Stimulated activated CD8-positive, alpha-beta memory T cell treated with anti-CD3 and anti-CD28 coated beads, Interleukin-4, amount 100 ng/mL, for 4 hours (primary cell): ENCODE measurements at places on chromosomes 4 and X.

GRCh38 chr4:68348577-68348976 is 1.3 kb downstream of the YTHDC1 start:
- no peak for DNase-seq

DNA sequence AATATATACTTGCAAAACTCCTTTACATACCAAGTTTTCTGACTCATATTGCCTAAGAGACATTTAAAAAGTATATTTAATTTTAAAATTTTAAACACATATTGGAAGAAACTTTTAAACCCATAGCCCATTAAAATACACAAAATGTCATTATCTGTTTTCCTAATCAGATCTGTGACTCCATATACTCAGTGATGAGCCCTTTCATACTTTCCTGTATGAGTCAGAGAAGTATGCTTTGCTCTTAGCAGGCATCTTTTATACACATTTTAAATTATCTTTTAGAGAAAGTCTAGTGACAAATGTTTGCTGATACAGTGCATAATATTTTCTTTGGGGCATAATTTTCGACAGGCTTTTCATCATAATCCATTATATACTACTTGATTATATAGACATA is 26.4 kb downstream of the SPIN3 start:
- no peak for DNase-seq

DNA sequence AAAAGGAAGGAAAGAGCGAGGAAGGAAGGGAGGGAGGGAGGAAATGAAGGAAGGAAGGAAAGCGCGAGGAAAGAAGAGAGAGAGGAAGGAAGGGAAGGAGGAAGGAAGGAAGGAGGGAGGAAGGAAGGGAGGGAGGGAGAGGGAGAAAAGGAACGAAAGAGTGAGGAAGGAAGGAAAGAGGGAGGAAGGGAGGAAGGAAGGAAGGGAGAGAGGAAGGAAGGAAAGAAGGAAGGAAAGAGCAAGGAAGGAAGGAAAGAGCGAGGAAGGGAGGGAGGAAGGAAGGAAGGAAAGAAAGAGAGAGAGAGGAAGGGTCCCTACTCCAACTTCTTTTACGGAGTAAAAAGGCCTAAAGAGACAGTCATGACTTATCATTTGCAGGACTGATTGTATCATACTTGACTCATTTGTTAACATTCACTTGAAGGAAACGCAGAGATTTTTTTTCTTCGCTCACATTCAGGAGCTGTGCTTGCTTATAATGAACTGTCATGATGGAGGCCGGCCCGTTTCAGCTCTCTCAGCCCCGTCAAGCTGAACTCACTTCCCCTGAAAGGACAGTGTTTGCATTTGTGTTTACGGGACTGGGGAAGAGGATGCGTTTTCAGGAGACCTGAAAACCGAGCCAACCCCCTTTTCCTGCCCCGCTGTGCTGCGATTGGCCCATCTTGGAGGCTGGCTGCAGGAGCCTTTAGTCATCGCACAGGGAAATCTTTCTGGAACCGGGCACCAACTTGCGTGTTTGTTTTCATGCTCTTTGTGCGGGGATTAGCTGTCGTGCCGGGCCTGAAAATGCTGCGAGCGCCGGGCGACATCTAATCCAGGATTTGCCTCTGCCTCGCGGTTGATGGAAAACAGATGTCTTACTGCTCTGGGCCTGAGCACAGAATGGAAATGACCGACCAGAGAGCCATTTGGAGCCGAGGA is 17.8 kb downstream of the TRIM2 start:
- DNase-seq: no peak

GRCh38 chr4:155667222-155667567 is 547 bp downstream of the GUCY1A1 start:
- DNase-seq: no peak

DNA sequence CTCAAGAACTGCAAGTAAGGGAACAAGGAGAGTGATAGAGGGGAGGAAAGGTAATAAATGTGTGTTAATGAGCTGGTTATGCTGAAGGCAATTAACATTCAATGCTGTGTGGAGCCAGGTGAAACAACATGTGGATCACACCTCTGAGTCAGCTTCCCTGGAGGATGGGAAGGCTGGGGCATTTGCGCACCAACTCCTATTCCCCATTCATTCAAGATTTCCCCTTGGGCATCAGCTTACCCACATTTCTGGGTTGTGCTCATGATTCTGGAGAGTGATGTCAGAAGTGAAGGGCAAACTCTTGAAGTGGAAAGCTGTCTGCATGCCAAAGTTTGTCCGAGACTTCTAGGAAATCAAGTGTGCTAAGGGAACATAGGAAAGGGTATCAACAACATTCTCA is 461.4 kb downstream of the MID1IP1 start:
- DNase-seq: no peak

DNA sequence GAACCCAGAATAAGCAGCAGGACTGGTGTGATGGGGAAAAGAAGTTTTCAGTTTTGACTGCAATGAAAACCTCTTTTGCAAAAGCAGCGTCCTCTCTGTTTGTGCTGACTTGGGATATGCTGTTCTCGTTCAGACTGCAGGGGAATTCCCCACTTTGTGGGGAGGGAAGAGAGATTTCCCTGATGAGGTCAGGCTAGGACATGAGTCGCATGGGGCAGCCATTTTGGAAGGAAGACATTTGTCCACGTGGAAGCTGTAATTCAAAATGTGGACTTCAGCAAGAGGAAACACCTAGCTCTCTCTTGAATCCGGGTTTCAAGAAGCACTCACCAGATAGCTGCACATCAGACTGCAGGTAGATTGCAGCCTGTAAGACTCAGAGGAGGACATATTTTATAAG is 39.3 kb downstream of the ING2 start:
- no peak for DNase-seq
